ENCODE measurements at places on chromosomes 13 and 19. TPM values are rescaled to one million over a fixed set of nuclear protein-coding genes. Genes with fewer than 3 reads are reported as not detected.

DNA sequence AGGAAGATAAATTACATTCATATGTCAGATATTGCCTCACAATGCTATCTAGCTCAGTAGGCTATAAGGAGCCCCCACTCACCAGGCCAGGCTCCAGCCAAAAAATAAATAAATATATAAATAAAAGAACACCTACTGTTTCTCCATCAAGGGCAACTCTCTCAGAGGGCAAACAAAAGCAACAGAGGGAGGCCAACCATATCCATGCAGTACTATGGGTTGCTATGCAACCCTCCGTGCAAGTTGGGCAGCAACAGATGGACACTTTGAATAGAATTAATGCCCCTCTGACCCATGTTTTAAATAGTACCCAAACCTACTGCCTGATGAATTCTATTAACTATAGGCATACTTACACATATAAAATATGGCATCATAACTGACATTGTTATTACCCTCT is 279.8 kb upstream of the EDNRB start:
- H3K36me3 ChIP-seq, result no peaks in the 10 kb centered on the region
- H3K4me3 ChIP-seq, result no peak overlapping the region
- no peak overlapping the region for H3K27ac ChIP-seq
- H3K4me1 ChIP-seq, result no peaks in the 10 kb centered on the region

- H3K4me1 ChIP-seq, result no peaks in the 10 kb centered on the region
- H3K4me3 ChIP-seq, result no peak overlapping the region
These were observed 12.4 kb downstream of the RFX1 start for GRCh38 chr19:13993590-13994300.

DNA sequence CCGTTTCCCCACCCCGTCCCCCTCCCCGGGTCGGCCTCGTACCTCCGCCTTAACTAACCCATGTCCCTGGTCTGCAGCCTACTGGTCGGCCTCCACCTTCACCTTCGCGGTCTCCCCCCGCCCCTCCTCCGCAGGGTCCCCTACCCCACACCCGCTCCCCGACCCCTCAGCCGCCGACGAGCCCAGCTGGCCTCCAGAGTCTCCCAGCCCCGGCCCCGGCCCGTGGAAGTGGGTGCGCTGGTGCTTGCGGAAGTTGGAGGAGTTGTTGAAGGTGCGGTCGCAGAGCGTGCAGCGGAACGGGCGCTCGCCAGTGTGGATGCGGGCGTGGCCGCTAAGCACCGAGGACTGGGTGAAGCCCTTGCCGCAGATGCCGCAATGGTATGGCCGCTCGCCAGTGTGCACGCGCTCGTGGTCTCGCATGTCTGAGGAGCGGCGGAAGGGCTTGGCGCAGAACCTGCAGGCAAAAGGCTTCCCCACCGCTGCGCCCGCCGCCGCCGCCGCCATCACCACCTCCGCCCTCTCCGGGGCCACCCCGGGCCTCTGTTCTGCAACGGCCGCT is 2.6 kb downstream of the ZNF784 start:
- DNase-seq, result no peak
- H3K27ac ChIP-seq, result peak overlapping the region; percentile 66
- peaks cover 28% of the 10 kb centered on the region for H3K4me1 ChIP-seq
- H3K27me3 ChIP-seq, result no peaks in the 10 kb centered on the region

- H3K36me3 ChIP-seq, result no peaks in the 10 kb centered on the region
- H3K27ac ChIP-seq, result no peak overlapping the region
- H3K4me3 ChIP-seq, result no peak overlapping the region
- no peaks in the 10 kb centered on the region for H3K4me1 ChIP-seq
- DNase-seq, result no peak
These were observed 161.1 kb upstream of the ATXN8OS start for GRCh38 chr13:69946511-69946910.

GRCh38 chr13:30715837-30716236 is 19.5 kb upstream of the ALOX5AP start:
- no peak overlapping the region for H3K27ac ChIP-seq
- peaks cover 12% of the 10 kb centered on the region for H3K4me1 ChIP-seq
- H3K4me3 ChIP-seq, result no peak overlapping the region

DNA sequence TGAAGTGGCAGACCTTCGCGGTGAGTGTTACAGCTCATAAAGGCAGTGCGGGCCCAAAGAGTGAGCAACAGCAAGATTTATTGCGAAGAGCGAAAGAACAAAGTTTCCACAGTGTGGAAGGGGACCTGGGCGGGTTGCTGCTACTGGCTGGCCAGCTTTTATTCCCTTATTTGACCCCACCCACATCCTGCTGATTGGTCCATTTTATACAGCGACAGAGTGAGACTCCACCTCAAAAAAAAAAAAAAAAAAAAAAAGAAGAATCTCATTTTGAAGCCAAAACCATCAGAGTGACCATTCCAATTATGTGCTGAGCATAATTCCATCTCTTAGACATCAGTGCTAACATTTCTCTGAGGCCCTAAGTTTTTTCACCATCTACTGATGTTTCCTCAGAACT is 1.9 kb upstream of the ZNF552 start:
- DNase-seq, result no peak
- peaks cover 35% of the 10 kb centered on the region for H3K4me1 ChIP-seq
- no peaks in the 10 kb centered on the region for H3K36me3 ChIP-seq
- H3K27ac ChIP-seq, result no peak overlapping the region
- no peaks in the 10 kb centered on the region for H3K27me3 ChIP-seq
- H3K4me3 ChIP-seq, result no peak overlapping the region

DNA sequence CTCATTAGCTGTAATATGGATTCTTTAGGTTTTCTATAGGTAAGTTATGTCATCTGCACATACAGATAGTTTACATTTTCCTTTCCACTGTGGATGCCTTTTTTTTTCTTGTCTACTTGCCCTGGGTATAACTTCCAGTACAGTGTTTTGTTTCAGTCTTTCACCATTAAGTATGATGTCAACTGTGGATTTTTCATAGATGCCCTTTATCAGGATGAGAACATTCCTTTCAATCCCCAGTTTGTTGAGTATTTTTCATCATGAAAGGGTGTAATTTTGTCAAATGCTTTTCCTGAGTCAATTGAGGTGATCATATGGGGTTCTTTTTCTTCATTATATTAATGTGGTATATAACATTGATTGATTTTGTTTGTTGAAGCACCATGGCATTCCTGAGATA is 43.6 kb upstream of the SACS start:
- no peak overlapping the region for H3K4me3 ChIP-seq
- no peaks in the 10 kb centered on the region for H3K4me1 ChIP-seq
- no peak for DNase-seq

DNA sequence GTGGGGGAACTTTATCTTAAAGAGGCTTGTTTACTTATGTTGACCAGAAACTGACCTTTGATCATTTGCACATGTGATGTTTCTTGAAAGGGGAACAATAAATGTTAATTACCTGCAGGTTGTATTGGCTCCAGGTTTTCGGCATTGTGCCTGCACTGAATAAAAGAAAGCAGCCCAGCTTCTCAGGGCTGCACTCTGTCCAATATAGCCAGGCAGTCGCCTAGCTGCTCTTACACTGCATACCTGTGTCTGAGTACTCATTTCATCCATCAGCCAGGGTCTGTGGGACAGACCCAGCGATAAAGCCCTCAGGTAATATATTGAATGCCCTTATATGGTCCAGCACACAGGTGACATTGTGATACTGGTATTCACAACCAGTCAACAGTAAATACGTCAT is 8.9 kb upstream of the ZNF726 start:
- H3K27ac ChIP-seq, result no peak overlapping the region
- no peaks in the 10 kb centered on the region for H3K27me3 ChIP-seq
- no peaks in the 10 kb centered on the region for H3K4me1 ChIP-seq
- no peak overlapping the region for H3K4me3 ChIP-seq

DNA sequence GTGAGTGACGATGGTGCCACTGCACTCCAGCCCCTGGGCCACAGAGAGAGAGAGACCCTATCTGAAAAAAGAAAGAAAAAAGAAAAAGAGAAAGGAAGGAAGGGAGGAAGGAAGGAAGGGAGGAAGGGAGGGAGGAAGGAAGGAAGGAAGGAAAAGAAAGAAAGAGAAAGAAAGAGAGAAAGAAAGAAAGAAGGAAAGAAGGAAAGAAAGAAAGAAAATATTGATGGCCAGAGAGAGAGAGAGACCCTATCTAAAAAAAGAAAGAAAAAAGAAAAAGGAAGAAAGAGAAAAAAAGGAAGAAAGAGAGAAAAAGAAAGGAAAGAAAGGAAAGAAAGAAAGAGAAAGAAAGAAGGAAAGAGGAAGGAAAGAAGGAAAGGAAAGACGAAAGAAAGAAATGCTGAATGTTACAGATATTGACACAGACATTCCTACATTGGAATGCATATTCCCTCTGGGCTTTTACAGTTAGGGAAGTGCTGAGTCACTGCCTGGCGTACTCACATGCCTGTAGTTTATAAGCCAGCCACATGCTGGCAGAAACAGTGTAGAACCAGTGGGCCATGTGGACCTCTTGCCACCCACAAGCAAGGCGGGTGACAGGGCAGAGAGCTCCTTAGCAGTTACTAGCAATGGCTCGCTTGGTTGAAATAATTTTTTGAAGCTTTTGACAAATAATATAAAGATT is 34.6 kb upstream of the SLC46A3 start:
- peak overlapping the region; percentile 74 for H3K27ac ChIP-seq
- peaks cover 10% of the 10 kb centered on the region for H3K4me1 ChIP-seq
- no peaks in the 10 kb centered on the region for H3K36me3 ChIP-seq

- H3K27ac ChIP-seq, result no peak overlapping the region
- H3K27me3 ChIP-seq, result no peaks in the 10 kb centered on the region
- no peaks in the 10 kb centered on the region for H3K4me1 ChIP-seq
- H3K4me3 ChIP-seq, result no peak overlapping the region
These were observed 5.9 kb upstream of the ATP4A start for GRCh38 chr19:35569281-35569781.

DNA sequence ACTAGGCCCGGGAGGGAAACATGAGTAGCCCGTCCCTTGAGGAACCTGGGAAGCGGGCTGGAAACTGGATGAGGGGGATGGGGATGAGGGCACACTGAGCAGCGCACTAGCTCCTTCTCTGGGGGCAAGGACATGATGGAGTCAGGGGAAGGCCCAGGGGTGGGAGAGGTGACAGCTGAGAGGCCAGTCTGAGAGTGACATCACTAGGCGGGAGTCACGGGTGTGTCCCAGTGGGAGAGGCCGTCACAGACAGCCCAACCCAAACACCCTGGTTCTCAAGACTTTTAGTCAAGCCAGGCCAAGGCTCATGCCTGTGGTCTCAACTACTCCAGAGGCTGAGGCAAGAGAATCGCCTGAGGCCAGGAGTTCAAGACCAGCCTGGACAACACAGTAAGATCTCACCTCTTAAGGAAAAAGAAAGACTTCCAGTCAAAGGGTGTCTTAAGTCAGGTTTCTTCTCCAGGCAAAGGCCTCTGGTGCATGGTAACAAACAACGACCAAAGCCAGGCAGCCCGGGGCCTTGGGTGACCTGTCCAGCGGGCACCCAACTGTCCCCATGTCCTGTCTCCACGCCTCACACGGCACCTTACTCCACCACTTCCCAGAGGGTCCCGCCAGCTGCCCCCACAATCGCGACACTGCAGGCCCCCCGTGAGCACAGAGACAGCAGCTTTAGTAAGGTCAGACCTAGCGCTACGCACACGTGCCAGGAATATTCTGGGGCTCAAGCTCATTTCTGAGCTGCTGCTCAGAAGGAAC is 25.5 kb upstream of the TIMM44 start:
- no peaks in the 10 kb centered on the region for H3K4me1 ChIP-seq
- H3K27ac ChIP-seq, result no peak overlapping the region
- peaks cover 8% of the 10 kb centered on the region for H3K36me3 ChIP-seq
- no peaks in the 10 kb centered on the region for H3K27me3 ChIP-seq
- no peak overlapping the region for H3K4me3 ChIP-seq
- no peak for DNase-seq

DNA sequence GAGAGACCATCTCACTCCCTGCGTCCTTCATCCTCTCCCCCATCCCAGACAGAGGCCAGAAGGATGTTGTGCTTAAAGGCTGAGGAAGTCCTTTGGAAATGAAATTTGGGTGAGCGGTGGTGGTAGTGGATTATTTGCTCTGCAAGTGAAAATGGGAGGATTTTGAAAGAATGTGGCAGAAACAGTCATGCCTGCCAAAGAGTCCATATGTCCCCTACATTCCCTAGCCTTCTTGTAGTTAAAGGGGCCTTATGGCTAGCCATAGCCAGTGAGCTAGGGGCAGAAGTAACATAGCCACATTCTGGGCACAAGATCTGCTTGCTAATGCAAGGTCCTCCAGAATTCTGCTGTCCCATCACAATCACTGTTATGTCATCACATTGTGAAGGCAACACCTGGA is 360.2 kb upstream of the TSHZ3 start:
- no peaks in the 10 kb centered on the region for H3K4me1 ChIP-seq
- H3K27me3 ChIP-seq, result no peaks in the 10 kb centered on the region
- no peak for DNase-seq
- H3K4me3 ChIP-seq, result no peak overlapping the region

- H3K4me3 ChIP-seq, result no peak overlapping the region
- no peaks in the 10 kb centered on the region for H3K27me3 ChIP-seq
- no peaks in the 10 kb centered on the region for H3K4me1 ChIP-seq
- no peak for DNase-seq
- H3K36me3 ChIP-seq, result no peaks in the 10 kb centered on the region
- no peak overlapping the region for H3K27ac ChIP-seq
These were observed 10.2 kb downstream of the UTP14C start for GRCh38 chr13:52034616-52035226.

DNA sequence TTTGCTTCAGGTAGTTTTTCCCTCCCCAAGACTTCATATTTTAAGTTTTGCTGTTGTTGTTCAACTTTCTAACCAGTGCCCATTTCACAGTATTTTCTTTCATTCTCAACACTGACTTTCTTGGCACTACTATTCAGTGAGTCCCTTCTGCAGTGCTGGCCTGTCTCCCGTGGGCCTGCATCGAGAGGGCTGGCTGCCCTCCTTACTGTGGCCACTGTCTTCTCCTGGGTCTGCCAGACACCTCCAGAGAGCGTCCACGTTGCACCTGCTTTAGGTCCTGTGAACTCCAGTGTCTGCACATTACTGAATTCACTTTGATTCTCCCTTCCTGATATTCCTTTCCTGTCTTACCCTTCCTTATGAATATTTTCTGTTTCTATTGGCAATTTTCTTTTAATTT is 27.3 kb downstream of the COL4A1 start:
- H3K4me1 ChIP-seq, result peaks cover 13% of the 10 kb centered on the region
- no peaks in the 10 kb centered on the region for H3K36me3 ChIP-seq

DNA sequence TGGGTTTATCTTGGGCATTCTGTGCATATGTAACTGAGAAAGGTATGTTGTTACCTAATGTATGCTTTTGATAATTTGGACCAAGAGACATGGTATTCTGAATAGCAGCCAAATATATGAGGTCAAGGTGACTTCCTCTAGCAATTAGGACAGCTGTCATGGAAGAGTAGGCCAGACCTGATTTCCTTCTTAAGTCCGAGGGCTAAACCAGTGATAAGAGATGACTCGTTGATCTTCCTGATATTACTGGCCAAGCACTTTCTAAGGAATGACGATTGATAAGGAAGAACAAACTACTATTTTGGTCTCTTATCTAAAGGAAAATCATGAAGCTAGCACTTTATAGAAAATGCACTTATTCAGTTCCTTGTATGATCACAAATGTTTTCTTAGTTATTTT is 42.7 kb downstream of the ARHGAP35 start:
- no peak overlapping the region for H3K4me3 ChIP-seq
- no peaks in the 10 kb centered on the region for H3K36me3 ChIP-seq
- no peaks in the 10 kb centered on the region for H3K27me3 ChIP-seq
- H3K27ac ChIP-seq, result peak overlapping the region; percentile 37

GRCh38 chr19:39310558-39311311 is 9.9 kb downstream of the LRFN1 start:
- H3K27me3 ChIP-seq, result no peaks in the 10 kb centered on the region
- peaks cover 15% of the 10 kb centered on the region for H3K4me1 ChIP-seq
- no peak for DNase-seq

IGFL3 gene
- total RNA-seq, result not detected

GPC5 gene
- total RNA-seq, result 12.0 TPM

KANK3 gene
- total RNA-seq, result 109 TPM

MAB21L1 gene
- total RNA-seq, result not detected

KCNC3 gene
- 15.7 TPM for total RNA-seq

WDFY2 gene
- 22.0 TPM for total RNA-seq

FXYD7 gene
- total RNA-seq, result 0.34 TPM

MTUS2 gene
- total RNA-seq, result 1.6 TPM

C2CD4C gene
- total RNA-seq, result 1.9 TPM

TNFSF9 gene
- total RNA-seq, result 6.7 TPM

Measured in upper lobe of left lung (tissue), 6 donors.